ENCODE measurements at places on chromosomes 2 and 18.

GRCh38 chr2:24924732-24925131, 4.7 kb upstream of the ADCY3 start:
- DNase-seq, result no peak

DNA sequence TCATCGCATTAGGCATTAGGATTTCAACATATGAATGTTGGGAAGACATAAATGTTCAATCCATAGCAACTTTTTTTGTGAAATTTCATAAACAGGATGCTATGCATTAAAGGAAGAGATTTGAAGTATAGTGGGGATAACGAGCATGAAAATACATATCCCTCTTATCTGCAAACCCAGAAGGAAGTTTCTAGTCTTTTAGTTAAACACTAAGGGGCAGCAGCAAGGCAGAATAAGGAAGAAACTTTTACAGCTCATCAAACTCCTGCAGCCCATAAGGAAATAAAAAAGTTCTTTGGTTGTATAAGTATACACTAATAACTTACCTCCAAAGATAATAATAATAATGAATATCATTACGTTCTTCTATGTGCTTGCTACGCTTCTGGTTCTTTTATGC, 81.5 kb downstream of the CD226 start:
- no peak for DNase-seq

DNA sequence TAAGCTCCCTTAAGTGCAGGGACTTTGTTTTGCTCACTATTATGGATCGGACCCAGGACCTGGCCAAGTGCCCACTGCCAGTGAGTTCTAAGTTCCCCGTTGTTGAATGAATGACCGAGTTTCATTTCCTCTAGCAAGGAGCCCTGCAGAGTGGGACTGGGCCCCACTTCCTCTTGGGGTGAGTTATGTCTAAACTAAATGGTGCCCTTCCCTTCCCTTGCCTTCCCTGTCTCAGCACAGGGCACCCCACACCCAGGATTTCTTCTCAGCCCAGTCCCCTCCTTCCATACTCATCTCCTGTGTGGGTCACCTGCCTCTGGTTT, 195.3 kb upstream of the HS6ST1 start:
- DNase-seq, result no peak

DNA sequence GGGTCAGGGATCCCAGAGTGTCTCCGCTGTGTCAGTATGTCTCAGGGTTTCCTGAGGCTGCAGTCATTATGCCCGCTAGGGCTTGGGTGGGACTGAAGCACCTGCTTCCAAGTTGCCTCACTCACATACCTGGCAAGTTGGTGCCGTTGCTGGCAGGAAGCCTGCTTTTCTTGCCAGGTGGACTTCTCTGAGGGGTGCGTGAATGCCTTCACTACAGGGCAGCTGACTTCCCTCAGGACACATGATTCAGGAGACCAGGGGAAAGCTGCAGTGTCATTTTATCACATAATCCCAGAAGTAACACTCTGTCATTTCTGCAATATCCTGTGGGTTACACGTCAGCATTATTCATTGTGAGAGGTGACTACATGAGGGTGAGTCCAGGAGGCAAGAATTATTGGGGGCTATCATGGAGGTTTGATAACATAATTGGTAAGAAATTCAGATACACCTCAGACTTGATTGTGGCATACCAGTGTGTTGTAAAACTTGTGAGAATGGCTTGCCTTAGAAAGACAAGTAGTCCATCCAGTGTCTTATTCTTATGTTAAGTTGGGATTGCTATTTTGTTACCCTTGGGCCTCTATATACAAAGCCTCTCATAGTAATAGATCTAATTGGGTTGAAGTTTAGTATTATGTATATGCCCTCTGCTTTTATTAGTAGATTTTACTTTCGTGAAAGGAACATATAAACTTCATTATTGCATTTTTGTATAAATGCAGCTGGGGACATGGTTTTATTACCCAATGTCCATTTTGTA, 44.1 kb downstream of the NEDD4L start:
- no peak for DNase-seq

GRCh38 chr2:70994009-70994698, 519 bp downstream of the TEX261 start:
- no peak for DNase-seq

DNA sequence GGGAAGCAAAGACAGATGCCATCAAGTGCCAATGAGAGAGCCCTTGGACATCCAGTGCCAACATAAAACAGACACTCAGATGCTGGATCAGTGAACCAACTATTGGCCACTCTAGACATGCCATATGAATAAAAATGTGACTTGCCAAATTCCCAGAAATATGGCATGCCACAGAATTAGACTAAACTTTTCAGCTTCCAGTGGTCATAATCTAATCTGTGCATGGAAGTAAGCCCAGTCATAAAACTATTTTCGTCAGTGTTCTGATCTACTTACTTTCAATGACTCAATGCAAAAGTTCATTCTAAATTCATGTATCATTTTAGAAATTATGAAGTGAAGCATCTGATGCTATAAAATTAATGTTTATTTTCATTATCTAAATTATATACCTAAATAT, 1506.2 kb upstream of the NXPH2 start:
- DNase-seq, result no peak

DNA sequence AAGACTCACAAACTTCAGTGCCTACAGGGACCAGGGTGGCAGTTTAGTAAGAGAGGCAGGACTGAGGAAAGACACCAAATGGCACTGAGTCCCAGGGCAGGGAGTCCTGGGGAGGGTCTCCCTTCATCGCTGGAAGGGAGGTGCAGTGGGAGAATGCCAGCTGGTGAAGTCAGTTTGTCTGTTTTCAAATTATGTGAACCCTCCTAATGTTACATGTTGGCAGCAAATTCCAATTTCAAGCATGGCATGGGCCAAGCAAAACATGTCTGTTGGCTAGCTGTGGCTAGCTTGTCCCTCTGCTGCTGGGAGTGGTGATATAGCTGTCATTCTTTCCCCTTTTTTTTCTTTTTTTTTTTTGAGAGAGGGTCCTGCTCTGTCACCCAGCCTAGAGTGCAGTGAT, 55.9 kb upstream of the HAAO start:
- no peak for DNase-seq

DNA sequence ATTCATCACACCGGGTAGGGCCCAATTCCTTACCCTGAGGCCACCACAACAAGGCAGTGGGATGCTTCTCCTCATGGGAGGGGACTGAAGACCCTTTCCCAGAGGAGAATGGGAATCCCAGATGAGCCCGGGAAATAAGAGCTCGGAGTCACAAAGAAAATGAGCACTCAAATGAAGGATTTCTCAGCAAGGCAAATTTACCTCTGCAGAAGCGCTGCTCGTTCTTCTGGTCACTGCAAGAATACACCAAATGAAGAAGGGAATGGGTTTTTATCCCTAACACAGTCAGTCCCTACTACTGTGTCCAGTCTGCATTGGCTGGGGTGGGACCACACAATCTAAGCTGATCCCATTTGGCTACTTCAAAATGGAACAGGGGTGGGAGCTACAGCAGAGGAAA, 35.7 kb upstream of the TRAPPC8 start:
- DNase-seq, result no peak

DNA sequence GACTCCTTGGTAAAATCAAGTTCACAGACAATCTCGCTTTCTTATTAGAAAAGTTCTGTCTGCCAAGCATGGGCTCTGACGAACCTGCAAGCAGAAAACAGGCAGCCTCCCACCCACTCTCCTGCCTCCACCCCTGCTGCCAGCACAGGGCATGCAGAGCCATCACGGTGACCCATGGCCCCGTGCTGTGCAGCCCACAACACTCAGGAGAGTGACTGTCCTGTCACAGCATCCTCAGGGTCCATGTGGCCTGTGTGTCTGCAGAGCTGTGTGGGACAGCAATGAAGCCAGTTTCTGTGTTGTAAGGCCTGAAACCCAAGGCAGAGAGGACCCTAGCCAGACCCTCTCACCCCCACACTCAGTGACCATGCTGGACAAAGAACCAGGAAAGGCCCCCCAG, 46.2 kb downstream of the TFCP2L1 start:
- no peak for DNase-seq

- no peak for DNase-seq
These were observed 214.5 kb downstream of the EN1 start for GRCh38 chr2:118632921-118633320.

DNA sequence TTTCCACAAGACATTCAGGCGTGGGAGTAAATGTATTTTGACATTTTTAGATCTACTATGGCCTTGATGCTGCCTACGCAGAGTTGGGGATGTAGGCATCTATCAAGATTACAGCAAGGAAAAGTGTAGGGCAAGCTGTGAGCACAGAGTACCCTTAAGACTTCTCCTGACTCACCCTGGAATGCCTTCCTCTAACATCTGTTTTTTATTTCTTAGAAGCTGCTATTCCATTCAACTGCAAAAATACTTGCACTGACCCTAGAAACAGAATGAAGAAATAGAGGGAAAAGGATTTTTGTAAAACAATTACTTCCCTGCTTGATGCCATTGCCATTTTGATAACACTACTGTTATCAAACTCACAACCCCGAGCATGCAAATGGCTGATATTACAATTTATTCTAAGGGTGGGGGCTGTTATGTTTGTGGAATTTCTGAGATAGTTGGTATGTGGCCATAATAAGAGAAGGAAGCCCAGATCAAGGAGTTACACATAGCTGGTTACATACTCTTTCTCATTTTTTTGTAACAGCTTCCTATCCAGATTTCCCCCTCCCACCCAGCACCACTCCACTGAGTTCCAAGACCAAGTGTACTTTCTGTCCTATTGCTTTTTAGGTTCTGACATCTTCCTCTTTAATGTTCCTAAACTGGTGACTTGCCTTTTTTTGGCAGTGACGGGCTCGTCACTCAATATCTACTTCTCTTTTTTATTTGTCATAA, 6.0 kb upstream of the ROCK1 start:
- DNase-seq, result no peak

GRCh38 chr2:224072541-224073188, 33.6 kb upstream of the SERPINE2 start:
- no peak for DNase-seq

DNA sequence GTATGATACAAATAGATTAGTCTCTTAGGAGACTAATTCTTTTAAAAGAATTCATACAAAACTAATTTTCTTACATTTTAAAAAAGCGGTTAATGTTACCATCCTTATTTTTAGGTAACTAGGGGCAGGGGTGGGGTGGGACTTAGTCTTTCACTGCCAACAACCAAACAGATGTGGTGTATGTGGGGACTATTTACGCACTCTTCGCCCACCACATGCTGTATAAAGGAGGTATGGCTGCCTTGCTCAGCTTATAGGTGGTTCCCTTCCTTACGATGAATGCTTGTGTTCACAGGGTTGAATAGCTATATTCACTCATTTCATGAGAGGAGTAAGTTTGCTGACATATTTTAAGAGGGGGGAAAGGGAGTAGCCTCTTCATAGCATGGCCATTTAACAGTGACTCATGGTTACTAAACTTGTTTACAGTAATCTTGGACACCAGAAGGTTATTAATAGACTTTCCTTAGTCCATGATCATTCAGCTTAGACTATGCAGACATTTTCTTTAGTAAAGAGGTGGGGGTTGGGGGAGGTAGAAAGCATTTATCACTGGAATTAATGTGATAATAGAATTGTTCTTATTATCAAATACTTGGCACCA, 61.8 kb downstream of the CAB39 start:
- DNase-seq, result no peak

DNA sequence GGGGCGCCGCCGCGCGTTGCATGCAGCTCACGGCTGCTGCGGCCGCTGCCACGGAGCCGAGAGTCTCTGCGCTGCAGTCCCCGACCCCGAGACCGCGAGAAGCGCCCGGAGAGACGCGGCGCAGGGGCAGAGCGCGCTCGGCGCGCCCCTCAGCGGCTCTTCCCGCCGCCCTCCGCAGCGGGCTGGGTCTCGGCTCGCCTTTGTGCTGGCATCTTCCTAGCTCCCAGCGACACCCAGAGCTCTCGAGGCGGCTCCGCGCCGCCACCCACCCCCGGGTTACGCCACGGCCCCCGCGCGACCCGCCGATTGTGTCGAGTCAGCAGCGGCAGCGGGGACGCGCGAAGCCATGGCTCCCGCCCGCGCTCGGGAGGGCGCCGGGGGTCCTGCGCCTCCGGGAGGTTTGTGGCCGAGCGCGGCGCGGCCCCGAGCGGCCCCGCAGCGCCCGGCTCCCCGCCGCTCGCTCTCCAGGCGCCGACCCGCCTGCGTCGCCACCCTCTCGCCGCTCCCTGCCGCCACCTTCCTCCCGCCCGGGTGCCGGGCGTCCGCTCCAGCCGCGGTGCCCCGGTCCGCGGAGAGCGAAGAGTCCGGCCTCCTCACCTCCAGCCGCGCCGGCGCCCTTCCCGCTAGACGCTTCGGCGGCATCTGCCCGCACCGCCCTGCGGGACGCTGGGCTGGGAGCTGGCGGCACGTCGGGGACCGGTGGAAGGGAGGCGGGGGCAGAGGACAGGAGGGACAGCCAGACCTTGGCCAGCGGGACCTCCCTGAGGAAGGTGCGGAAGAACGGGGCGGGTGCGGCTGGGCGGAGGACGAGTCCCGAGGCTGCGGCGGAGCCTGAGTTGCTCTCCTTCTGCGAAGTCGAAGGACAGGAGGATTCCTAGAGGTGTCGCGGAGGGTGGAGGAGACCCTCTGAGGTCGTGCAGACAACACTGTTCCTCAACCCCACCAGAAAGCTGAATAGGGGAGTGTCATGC, 46.3 kb upstream of the CCDC150 start:
- peak; percentile 33 for DNase-seq

DNA sequence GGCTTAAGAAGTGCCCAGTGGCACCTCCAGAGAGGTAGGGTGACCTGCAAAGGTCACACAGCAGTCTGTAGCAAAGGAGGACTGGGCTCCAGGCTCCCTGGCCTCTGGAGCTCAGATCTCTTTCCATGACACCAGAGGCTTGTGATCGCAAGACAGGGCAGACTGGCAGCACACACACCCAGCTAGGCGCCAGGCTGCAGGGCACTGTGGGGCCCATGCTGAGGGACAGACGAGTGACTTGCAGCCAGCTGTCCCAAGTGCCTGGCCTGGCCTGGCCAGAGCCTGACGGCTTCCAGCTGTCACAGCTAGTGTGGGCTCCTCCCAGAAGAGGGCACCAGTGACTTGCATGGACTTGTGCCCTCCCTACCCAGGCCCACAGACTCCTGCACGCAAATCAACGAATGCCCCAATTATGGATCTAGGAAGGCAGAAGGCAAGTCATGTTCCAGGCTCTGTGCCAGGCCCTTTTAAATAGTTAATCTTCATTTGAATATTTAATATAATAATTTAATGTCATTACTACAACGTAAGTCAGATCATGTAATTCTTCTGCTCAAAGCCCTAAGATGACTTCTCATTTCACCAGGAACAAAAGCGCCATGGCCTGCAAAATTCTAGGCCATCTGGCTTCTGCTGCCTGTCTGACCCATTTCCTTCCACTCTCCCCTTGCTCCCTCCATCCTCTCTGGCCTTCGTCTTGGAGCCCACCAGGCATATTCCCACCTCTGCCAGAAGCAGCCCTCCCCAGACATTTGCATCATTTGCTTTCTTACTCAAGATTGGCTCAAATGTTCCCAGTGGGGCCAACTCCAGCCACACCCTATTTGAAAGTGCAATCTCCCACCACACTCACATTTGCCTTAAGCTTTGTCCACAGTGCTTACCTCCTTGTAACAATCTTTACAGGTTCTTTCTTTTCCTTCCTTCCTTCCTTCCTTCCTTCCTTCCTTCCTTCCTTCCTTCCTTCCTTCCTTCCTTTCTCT, 3.7 kb upstream of the SPEG start:
- no peak for DNase-seq

- DNase-seq, result no peak
These were observed 1.1 kb upstream of the SNED1 start for GRCh38 chr2:240997141-240997855.

- no peak for DNase-seq
These were observed 91.4 kb upstream of the RBMS1 start for GRCh38 chr2:160584972-160585494.

Data from NCI-H1092 (cell line).